Activated naive CD8-positive, alpha-beta T cell treated with anti-CD3 and anti-CD28 coated beads, Interleukin-2, amount 10 ng/mL, durations not matched to agents 7 days and 5 days (primary cell): ENCODE measurements at places on chromosomes 7 and 10. TPM values are rescaled to one million over a fixed set of nuclear protein-coding genes. Genes with fewer than 3 reads are reported as not detected.

- no peak for DNase-seq
Measured at GRCh38 chr7:127706766-127707165, 54.8 kb downstream of the SND1 start.

GRCh38 chr10:6680735-6681134 is 100.7 kb upstream of the PRKCQ start:
- DNase-seq = no peak

DNA sequence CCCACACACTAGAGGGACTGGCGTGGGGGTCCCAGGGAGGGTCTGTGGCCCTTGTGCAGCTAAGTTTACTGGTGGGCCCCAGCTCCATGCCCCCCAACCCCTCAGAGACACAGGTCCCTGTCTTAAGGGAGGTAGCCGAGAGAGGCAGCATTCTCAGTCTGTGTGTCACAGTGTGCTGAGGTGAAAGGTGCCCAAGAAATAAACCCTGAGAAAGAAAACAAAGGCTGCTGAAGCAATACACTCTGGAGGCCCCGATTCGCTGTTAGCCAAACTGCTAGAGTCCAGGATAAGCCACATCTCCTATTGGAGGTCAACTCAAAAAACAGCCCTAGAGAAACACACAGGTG is 28.6 kb upstream of the NDST2 start:
- DNase-seq = no peak

DNA sequence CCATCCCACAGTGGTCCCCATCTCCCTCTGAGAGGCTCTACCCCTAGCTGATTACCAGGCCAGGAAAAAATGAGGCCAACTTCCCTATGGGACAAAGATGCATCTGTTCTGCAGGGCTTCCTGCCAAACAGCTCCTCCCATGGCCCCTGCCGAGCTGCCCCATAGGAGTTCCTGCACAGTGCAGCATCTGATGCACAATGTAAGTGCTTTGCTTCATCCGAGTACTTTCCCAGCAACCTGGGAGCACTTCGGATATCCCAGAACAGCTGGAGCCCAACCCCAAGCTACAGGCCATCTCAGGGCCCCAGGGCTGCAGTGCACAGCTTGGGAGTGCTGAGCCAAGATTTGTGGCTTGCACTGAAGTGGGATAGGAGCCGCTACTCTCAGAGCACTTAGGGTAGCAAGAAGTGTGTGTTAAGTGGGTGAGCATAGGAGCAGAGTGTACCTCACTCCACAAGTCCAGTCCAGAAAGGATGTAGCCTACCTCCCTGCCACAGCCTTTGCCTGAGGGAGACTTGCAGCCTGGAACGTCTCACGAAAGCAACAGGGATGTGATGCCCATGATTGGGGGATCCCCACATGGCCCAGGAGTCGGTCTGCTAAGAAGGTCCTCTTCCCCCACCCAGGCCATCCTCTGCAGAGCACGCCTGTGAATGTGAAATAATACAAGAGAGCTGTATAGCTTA is 209.6 kb upstream of the VWC2 start:
- DNase-seq = no peak

- DNase-seq = no peak
Measured at GRCh38 chr7:24504836-24505235, 68.4 kb upstream of the PALS2 start.

Gene ZNF273
- 10.9 TPM for total RNA-seq
